ENCODE measurements at places on chromosomes 3 and 15.

GRCh38 chr3:72894976-72895552 lies 7.2 kb downstream of the GXYLT2 start:
- DNase-seq = no peak

DNA sequence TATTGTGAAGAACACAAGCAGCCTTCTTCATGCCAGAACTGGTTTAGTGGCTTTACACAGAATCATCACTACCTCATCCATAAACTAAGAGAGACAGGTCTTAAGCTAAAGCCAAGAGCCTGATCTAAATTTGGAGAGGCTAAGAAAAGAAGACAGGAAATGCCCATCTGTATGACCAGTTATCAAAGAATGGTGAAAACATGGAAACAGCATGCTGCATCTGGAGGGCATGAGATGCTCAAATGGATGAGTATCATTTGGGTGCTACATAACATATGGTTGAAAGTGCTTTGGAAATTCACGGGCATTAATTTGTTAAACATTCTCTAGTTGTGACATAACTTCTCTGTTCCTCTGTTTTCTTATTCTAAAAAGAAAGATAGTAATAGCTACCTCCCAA lies 112.5 kb downstream of the CPNE4 start:
- no peak for DNase-seq

DNA sequence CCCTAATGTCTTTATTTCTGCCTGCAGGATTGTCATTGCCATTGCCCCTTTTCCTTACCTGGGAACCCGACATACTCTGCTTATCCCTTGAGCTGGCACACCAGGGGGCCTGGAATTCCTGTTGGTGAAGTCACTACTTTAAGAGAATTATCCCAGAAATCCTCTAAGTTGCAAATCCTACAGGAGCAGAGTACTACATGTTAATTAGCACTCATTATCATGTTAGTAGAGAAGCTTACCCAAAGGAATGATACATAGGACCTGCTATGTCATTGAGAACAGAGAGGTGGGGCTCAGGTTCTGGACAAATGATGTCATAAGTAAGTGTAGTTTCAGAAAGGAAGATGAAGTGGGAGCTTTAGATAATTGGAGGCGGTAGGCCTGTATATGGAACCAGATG lies 27.4 kb downstream of the SCG5 start:
- no peak for DNase-seq

DNA sequence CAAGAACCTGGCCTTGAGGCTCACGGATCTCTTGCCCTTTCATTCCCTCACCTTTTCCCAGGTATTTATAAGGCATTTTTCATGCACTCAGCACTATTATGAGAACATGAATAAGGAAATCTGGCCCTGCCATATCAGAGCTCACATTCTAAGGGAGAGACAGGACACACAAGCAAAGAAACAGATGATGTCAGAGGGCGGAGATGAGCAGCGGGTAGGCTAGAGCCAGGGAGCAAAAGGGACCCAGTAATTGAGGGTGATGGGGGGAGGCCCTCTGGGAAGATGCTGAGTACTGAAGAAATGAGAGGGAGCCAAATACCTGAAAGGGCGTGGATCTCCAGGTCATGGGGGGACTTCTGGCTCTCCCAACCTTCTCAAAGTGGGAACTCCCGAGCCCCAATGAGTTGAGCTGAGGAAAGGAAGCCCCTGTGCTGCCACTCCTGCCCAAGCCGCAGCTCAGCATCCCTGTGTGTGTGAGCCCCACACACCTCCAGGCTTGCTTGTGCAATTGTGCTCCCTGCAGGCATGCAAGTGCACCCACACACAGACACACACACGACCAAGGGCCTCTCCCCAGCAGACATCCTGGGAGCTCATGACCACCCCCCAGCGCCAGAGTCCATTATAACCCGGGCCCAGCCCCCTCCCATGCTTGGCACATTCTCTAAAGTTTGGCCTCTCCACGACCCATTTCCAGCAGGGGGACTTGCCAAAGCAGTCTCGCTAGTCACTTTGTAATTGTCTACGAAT lies 81.4 kb upstream of the PXYLP1 start:
- DNase-seq = no peak

GRCh38 chr15:29090617-29091466 lies 178.8 kb downstream of the NSMCE3 start:
- DNase-seq = no peak

GRCh38 chr3:179304605-179305004 lies 18.2 kb upstream of the ZNF639 start:
- no peak for DNase-seq

DNA sequence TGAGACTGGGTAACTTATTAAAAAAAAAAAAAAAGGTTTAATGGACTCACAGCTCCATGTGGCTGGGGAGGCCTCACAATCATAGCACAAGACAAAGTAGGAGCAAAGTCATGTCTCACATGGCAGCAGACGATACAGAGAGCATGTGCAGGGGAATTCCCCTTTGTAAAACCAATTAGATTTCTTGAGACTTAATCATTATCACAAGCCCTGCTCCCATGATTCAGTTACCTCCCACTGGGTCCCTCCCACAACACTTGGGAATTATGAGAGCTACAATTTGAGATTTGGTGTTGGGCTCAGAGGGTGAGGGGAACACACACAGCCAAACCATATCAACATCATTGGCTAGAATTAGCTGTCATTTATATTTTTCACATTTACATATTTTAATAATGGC lies 221.0 kb downstream of the RSRC1 start:
- peak; percentile 47 for DNase-seq

DNA sequence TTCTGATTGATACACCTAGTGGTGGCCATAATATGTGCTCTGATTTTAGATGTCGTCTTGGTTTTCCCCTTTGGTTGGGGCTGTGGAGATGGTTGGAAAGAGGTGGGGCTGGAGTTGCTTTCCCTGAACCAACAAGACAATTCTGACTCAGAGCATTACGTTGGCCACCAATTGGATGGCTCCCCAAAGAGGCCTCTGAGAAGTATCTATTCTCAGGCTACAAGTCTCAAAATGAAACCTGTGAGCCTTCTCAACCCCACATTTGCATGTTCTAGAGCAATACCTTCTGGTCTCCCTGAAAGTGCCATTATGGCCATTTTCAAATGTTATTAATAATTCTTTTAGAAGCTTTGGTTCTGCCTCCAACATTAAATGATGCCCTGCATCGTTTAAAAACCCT lies 188.4 kb upstream of the WNT5A start:
- no peak for DNase-seq

GRCh38 chr15:35673093-35673684 lies 127.2 kb upstream of the DPH6 start:
- DNase-seq = no peak

DNA sequence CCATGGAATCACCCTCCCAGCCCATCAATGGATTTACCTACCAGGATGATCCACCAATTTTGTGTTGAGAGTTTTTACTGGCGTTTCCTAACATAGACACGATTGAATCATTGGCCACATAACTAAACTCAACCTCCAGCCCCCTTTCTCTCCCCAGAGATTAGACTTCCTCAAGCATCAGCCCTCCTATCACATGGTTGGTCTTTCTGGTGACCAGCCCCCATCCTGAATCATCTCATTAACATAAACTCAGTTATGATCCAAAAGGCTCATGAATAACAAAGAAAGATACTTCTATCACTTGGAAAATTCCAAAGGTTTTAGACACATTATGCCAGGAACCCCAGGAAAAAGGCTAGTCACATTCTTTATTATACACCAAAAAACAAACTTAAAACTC lies 21.2 kb downstream of the PRKAR2A start:
- DNase-seq = peak; percentile 7

- no peak for DNase-seq
These were observed 25.6 kb upstream of the NR2E3 start for GRCh38 chr15:71784719-71785118.

- peak; percentile 71 for DNase-seq
These were observed 411 bp upstream of the EIF2B5 start for GRCh38 chr3:184134746-184135148.

- DNase-seq = no peak
These were observed 648.8 kb upstream of the KCNMB2 start for GRCh38 chr3:177887475-177887874.

GRCh38 chr15:96889734-96890480 lies 559.4 kb downstream of the NR2F2 start:
- DNase-seq = peak; percentile 48

DNA sequence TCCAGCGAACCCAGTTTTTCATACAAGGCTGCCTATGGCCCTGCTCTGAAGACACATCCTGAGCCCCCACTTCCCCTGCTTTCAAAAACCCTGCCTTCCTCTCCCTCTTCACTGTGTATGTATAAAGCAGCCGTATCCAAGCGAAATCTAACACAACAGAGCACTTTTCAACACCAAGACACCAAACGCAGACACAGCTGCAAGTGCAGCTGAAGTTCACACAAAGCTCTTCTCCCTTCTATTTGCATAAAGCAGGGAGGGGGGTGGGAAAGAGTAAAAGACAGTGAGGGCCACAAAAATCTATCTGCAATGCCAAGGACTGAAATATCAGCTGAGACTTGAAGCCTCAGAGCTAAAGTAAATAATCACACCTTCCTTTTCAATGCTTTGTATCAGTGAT lies 35.1 kb upstream of the CSPG5 start:
- no peak for DNase-seq

DNA sequence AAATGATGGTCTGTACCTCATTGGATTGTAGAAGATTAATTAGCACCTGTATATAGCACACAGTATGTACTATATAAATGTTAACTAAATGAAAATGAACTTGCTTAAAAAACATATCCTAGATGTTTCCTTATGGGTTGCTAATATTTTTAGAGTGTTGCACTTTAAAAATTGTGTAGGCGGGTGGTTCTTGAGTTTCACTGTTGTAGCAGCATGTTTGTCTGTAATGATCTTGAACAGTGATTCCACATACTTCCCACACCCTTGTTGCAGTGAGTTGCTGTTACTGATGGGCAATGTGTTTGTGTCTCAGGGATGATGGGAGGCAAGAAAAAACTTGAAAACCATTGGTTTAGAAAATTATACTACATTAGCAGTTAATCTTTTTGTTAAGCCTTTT lies 22.0 kb downstream of the USP3 start:
- DNase-seq = no peak

- DNase-seq = no peak
These were observed 79.5 kb upstream of the BLM start for GRCh38 chr15:90637693-90638092.

DNA sequence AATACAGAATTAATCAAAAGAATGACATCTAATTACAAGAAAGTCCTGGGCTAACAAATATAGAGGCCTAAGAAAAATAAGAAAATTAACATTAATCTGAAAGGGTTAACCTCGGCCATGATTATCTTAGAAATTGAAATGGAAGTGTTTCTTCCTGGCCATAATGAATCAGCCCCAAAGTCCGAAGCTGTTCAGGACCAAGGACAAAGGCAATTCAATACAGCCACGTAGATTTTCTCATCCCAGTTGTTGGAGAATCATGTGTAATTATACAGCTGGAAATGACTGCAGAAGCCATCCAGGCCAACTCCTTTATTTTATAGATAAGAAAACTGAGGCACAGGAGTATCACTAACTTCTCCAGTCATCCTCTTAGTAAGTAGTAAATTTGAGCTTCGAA lies 38.0 kb upstream of the GBE1 start:
- peak; percentile 8 for DNase-seq

DNA sequence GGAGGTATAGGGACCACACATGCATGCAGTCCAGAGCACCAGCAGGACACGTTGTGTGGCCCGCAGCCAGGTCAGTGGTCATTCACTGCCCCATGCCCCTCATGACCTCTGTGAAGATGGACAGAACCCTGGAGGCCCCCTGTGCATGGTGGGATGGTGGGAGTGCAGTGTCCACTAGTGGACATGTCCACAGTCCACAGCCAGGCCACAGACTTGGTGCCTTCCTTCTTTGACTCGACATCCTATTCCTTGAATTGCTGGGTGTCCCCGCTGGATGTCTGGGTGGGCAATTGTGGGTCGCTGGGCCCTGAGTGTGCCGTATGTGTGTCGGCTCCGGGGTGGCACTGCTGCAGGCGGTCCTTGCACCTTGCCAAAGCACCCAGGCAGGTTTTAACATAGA lies 35.7 kb downstream of the KLF15 start:
- DNase-seq = no peak

GRCh38 chr3:52839892-52840545 lies 5.2 kb upstream of the MUSTN1 start:
- no peak for DNase-seq

GRCh38 chr3:104521606-104522336 lies 844.9 kb upstream of the ALCAM start:
- no peak for DNase-seq

GRCh38 chr3:159771865-159772611 lies 216.6 kb upstream of the IL12A start:
- no peak for DNase-seq

DNA sequence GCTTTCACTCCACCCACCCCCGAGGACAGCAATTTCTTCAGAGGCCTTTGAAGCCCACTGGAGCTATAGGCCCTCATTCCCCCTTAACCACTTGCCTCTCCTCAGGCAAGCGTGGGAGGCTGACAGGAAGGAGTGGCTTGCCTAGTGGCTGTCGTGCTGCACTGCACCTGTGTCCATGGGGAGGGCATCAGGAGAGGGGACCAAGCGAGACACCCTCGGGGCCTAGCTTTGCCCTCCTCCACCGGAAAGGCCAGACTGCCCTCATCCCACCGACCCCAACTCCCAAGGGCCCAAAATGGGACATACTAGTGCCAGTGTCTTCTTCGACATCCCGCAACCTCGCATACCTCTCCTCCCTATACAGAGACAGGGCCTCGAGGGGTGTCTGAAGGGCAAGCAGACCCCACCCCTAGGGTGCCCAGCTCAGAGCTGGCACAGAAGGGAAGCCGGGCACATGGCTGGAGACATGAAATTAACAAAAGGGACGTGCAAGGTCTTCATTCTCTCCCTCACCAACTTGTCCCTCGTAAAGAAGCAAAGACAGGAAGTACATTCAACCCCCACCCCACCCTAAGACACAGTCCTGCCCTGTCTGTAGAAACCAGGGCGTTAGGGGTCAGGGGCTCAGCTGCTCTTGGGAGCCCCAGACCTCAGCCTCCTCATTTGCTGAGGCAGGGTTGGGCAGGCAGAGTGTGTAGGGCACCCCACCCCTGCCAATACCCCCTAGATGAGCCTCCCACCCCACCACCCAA lies 24.3 kb downstream of the VIPR1 start:
- DNase-seq = no peak

DNA sequence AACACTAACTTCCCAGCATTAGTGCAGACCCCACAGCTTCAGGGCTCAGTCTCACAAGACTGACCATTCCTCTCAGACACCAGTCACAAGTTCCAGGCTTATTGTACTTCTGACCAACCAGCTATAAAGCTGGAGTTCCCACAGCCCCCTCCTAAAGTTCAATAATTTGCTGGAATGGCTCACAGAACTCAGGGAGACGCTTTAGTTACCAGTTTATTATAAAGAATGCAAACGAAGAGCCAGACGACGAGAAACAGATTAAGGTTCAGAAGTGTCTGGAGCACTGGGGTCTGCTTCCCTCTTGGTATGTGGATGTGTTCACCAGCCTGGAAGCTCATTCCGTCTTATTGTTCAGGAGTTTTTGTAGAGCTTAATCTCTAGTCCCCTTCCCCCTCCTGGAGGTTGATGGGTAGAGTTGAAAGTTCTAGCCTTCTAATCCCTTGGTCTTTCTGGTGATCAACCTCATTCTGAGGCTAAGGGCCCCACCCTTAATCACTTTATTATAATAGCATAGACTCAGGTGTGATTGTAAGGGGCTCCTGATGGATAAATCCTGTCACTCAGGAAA lies 4.8 kb upstream of the CSRNP1 start:
- no peak for DNase-seq

GRCh38 chr15:34927726-34928125 lies 41.8 kb downstream of the AQR start:
- DNase-seq = no peak

- no peak for DNase-seq
These were observed 228.0 kb upstream of the CGNL1 start for GRCh38 chr15:57148262-57148661.

Data from kidney glomerular epithelial cell (primary cell).